ENCODE measurements at places on chromosomes 3 and 15.

- DNase-seq, result no peak
Measured at GRCh38 chr3:73677336-73678024, 52.7 kb upstream of the PDZRN3 start.

DNA sequence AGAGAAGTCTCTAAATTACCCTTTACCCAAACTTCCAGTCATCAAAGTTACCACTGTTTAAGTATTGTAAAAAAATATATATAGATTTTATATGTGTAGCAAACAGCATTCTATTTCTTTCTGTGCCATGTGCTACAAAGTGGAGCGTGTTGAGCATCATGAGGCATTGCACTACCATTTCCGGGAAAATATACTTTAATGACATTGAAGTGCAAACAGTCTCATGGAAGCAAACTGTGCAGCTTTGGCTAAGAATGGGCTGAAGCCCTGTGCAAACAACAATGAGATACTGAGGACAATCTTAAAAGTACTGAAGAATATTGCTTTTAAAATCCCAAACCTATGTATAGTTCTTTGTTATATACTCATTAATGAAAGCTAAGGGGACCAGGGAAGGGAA, 6.5 kb upstream of the RPL22L1 start:
- DNase-seq, result no peak

GRCh38 chr3:100033184-100033583, 81.1 kb downstream of the FILIP1L start:
- DNase-seq, result no peak

DNA sequence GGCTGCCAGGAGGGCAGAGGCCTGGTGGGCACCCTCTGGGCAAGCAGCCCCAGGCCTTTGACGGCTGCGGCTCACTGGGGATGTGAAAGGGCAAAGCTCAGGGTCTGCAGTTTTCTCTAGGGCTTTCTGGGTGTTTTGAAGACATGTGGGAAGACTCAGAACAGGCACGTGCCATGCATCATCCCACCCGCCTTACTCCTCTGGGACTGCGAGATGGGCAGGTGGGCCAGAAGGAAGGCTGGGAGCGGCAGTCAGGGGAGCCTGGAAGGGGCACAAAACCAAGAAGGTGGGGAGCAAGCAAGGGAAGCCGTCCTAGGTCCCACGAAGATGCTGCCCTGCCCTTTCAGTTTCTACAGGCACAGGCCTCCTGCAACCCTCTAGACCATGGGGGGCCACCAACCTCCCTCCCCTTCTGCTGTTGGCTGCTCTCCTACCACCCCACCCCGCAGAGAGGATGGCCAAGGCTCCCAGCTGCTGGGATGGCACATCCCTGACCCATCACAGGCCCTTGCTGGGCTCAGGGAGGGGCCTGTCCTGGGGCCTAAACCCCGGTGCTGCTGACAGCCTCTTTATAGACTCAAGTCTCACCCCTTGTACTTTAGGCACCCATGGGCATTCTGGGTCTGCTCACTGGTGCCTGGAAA, 71.8 kb upstream of the CTSH start:
- DNase-seq, result no peak

GRCh38 chr3:126102530-126102951, 18.6 kb upstream of the SLC41A3 start:
- DNase-seq, result no peak

GRCh38 chr3:94083261-94083660, 20.4 kb downstream of the NSUN3 start:
- DNase-seq, result no peak

DNA sequence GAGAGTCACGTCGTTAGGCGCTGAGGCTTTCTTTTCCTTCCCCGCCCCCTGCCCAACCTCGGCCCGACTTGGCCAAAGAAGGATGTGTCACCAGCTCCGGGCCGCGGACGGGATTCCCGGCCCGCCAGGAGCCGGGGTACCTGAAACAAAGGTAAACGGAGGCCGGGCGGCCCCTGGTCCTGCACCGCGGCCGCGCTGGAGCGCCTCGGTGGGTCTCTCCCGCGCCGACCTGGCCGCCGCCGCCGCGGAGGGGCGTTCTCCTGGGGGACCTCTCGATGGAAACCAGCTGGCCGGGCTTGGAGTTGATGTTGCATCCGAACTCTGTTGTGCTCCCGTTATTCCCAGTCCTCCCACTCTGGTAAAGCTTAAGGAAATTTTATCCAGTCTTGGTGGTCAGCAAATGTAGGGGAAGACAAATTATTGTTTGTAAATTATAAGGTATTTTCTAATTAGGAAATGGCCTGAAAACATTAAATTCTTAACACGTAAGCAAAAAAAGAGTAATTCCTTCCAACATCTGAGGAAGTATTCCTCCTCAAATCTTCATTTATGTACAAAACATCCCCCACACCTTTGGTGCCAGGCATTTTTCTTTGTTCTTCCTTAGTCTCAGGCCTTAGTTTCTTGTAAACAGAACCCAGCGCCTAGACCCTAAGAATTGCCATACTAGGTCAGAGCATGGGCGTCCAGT, 888 bp downstream of the PPP2R3A start:
- DNase-seq, result no peak
